ENCODE measurements at places on chromosomes 5 and 9. TPM values are rescaled to one million over a fixed set of nuclear protein-coding genes. Genes with fewer than 3 reads are reported as not detected.

The GABRG2 gene
- polyA plus RNA-seq: not detected

The PPP3R2 gene
- polyA plus RNA-seq: not detected

The GPR151 gene
- not detected for polyA plus RNA-seq

The TIMD4 gene
- polyA plus RNA-seq: 0.43 TPM

- DNase-seq: no peak
These were observed 65.3 kb downstream of the RASEF start for GRCh38 chr9:82997476-82998140.

The GABRA6 gene
- polyA plus RNA-seq: not detected

The SPATA31C2 gene
- polyA plus RNA-seq: not detected

DNA sequence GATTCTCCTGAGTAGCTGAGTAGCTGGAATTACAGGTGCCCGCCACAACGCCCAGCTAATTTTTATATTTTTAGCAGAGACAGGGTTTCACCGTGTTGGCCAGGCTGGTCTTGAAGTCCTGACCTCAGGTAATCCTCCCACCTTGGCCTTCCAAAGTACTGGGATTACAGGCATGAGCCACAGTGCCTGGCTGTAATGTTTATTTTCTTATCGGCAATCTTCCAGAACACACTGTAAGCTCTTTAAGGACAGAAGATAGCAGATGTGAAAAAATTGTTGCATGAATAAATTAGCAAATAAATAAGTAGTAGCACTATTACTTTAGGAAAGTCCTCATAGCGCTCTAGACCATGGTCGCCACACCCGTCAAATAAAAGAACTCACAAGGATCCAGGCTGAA, 100.5 kb downstream of the ENC1 start:
- no peak for DNase-seq

The FTMT gene
- polyA plus RNA-seq: not detected

DNA sequence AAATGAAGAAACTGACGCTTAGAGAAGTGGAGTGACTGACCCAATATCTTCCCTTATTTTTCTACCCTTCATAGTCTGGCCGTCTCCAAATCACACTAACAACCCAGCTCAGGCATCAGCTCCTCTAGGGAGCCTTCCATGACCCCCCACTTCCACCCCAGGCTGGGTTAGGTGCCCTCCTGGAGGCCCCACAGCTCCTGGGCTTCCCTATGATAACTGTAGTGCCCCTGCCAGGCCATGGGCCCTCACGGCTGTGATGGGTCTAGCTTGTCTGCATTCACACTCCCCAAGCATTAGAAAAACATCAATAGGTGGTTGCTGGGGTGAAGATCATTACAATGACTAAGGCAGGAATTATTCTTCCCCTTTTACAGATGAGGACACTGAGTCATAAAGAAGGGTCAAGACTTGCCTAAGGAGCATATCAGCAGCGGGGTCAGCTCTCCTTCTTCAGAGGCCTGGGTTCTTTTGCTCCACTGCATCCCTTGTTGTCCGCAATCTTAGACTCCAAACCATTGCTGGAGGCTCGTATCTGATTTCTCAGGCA, 7.3 kb downstream of the CORO2A start:
- no peak for DNase-seq

DNA sequence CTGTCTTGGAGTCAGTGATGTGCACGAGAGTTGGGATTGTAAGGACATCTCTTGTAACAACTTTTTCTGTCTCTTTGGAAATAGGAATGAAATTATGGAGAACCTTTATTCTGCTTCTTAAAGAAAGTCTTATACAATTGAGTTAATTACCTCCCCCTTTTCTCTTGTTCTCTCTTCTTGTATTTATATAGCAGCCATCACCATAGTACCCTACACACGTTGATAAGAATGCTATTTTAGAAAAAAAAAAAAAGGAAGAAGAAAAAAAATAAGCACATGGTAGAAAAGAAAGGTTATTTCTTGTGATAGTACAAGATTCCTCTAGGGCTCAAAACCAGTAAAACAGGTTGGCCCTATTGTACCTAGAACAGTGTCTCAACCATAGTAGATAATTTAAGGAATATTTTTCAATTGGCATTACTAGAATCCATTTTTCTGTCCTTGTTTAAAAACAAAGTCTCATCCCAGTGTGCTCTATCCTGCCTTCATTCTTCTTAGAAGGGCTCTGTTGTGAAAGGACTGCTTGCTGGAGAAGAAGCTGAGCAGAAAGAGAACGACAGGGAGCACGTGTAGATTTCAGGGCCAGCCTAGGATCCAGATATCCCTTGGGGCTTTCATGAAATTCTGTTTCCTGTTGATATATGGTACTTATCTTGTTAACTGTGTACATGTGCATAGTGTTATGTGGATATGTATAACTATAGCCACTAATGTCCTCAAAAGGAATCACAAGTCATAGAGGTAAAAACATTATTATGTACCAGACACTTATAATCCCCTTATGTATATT, 392.3 kb upstream of the MEF2C start:
- DNase-seq: no peak

All from immature natural killer cell (primary cell).